ENCODE measurements at places on chromosomes 4 and X. TPM values are rescaled to one million over a fixed set of nuclear protein-coding genes. Genes with fewer than 3 reads are reported as not detected.

DNA sequence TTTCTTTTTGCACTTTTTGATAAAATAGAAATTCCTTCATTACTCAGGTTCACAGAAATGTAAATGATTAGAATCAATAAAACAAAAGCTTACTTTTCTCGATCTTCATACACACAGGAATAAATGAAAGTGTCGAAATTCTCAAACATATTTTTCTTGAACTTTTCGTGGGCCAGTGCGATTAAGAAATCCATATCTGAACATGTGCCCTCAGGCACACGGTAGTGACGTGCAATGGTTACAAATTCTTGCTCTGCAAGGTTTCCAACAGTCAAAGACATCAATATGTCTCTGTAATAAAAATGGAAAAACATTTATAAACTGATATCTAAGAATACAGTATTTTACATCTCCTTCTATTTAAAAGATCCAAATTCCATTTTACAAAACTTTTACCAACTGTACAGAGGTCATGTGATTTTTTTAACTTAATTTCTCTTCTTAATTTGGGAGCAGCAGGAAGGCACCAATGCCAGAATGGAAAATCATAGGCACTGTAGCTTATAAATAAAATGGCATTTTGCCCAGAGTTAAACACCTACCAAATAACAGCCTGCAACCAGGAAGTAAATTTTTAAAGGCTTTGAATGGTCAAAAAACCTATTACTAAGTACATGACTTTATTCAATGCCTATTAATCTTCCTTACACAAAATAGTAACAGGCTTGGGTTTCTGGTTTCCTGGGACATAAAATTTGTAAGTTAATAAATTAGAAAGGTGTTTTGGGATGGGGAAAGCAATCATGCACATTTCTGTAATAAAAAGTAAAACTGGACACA, 165.0 kb downstream of the EFHC2 start:
- DNase-seq = no peak

DNA sequence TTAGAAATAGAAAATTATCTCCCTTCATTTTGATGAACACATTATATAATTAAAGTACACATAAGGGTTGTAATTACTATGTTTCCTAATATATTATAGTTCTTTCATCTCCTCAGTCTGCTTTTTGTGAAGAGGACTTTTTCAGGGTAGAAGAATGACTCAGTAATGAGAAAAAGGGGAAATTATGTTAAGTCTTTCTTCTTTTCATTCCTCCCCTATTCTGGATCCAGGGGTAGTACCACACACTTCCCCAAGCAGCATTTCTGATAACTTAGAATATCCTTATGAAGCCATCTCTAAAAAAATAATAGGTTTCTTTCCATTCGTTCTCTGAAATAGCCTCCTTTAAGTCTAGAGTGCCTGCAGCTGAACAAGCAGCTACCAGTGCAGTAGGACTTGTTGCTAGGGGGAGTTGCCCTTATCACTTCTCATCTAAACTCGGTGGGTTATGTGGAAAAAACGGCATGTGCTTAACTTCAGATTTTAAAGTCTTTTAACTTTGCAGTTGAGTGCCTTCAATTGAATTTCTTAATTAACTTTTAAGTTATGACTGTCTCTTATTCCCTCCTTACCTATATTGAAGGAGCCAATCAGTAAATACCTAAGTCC, 184.8 kb downstream of the ARHGAP24 start:
- no peak for DNase-seq

GRCh38 chrX:29659911-29660310, 555.5 kb upstream of the MAGEB2 start:
- no peak for DNase-seq

DNA sequence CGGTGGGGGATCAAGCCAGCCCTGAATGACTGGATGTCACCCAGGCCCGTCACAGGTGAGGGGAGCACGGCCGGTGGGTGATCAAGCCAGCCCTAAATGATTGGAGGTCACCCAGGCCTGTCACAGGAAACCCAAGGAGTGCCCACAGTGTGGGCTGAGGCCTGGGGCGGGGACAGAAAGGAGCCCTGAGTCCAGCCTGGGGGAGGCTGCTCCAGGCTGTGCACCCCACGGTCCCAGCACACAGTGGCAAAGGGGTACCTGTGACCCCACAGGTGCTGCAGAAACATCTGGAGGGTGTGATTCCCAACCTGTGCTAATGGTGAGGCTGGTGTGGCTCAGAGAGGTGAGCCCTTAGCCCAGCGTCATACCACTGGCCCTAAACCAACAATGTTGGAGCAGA, 6.2 kb upstream of the CPLX1 start:
- DNase-seq = no peak

- DNase-seq = no peak
These were observed 18.2 kb downstream of the PTTG2 start for GRCh38 chr4:37978248-37978924.

- DNase-seq = no peak
These were observed 54.0 kb upstream of the MTM1 start for GRCh38 chrX:150514462-150514861.

DNA sequence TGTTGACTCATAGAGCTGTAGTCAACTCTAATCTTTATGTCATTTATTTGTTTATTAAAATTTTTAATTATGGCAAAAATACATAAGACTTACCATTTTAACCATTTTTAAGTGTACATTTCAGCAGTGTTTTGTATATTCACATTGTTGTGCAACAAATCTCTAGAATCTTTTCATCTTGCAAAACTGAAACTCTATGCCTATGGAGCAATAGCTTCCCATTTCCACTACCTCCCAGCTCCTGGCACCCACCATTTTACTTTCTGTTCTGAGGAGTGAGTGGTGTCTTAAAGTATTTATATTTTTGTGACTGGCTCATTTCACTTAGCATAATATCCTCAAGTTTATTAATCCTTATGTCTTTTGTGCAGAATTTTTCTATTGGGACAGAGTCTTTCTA, 181.0 kb downstream of the GPAT3 start:
- DNase-seq = no peak

DNA sequence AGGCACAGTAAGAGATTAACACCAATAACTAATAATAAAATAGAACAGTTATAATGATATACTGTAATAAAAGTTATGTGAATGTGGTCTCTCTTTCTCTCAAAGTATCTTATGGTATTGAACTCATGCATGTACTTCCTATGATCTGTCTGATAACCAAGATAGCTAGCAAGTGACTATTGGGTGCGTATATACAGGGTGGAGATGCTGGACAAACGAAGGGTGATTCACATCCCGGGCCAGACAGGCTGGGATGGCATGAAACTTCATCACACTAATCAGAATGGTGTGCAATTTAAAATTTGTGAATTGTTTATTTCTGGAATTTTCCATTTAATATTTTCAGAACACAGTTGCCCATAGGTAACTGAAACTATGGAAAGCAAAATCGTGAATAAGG, 96.8 kb downstream of the PHEX start:
- DNase-seq = no peak

GRCh38 chrX:19566359-19567222, 51.3 kb upstream of the MAP3K15 start:
- DNase-seq = no peak

- DNase-seq = no peak
These were observed 10.3 kb downstream of the HCFC1 start for GRCh38 chrX:153961292-153961691.

DNA sequence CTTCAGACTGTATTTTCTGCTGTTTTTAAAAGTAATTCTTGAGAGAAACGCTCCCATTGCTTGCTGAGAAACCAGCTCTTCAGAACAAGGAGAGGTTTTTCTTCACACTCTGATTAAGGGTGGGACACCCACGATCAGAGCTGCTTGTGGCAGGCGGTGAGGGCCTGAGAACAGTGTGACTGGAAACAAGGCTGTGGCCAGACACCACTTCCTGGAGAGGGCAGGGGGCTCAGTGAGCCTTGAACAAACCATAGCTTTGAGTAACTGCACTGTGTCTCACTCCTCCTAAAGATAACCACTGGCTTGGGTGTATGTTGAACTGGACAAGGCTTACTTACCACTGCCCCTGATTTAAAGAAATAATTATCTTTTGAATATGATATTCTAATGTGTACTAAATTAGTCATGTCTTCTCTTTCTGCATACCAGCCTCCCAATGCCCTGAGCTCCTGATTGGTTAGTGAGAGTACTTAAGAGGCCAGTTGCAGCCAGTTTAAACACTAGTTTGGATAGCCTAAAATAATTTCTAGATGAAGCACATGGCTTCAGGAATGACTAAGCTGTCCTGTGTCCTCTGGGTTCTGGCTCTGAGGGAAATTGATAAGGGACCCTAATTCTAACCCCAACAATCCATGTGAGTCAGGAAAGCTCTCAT, 3.7 kb upstream of the GPR82 start:
- no peak for DNase-seq

DNA sequence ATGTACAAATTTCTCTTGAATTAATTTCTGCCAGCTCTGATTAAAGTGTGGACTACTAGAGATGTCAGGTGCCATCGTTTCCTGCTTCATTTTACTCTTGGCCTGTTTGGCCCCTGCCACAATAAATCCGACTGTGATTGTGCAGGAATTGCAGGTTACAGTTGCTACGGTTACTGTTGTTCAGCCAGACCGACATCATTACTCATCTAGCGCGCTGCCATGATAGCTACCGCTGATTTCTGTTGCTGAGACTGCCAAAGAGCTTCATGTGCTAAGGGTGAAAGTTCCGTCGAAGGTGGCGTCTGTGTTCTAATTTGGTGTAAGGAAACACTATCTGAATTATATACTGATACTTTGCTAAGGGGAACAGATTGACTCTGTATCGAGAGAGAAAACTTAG, 22.1 kb downstream of the SLIT2 start:
- no peak for DNase-seq

GRCh38 chrX:120768254-120768653, 107.4 kb downstream of the CT47B1 start:
- no peak for DNase-seq

DNA sequence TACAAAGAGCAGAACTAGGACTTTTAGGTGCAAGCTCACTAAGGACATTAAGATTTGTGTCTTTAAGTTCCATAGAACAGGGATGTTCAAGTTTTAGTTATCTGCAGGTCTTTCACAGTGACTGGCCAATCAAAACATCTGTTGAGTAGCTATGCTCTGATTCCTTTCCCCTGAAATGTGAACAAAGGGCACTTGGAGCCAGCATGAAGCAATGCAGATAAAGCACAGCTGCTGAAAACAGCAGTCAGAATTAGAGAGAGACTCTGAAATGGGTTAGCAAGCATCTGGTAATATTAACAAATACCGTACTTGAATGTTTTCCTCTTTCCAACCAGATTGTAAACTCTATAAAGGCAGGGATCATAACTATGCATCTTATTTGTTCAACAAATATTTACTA, 276.9 kb downstream of the RAB28 start:
- DNase-seq = no peak

DNA sequence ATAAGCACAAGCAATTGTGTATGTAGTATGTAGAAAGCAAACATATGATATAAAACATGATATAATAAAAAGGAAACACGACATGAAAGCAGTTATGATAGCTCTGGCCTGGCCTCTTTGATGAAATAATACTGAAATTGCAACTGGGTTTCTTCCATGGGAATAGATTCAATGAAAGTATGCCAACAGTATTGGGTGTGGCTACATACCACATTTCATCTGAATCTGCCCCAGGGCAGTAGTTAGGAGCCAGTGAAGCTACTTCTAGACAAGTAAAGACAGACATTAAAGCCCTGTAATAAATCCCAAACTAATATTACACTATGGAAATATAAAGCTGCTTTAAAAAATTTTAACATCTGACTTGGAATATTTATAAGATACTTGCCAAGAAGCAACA, 207.3 kb downstream of the FBXW7 start:
- no peak for DNase-seq

DNA sequence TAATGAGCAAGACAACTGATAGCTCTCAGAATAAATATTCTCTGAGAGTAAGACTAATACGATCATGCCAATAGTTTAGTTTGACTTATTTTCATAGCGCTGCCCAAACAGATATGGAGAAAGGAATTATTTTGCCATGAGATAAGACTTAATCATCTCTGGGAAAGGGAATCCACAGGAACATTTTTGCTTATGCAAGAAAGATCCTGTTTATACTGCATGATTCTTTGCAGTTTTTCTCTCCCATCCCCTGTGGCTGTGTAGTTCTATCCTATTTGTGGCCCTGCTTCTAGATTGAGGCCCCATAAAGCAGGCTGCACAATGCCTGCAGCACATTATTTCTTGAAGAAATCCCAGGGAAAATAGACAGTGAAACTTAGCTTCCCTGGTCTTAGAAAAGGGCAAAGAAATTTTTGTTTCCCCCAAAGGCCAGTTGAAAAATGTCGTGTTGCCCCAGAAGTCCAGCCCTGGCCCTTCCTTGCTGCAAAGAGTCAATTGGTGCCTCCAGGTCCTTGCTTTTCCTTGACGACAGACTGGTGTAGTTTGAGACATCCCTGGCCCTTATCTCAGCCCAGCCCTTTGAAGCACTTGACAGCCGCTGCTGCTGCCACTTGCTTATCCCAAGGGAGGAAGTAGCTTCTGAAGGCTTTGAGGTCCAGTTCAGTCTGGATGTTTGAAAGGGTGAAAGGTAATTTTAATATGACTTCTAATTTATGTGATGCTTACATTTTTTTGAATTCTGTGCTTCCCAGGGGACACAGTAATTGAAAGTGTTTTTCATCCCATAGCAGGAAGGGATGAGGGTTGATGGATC, 45.0 kb upstream of the SH3RF1 start:
- DNase-seq = no peak

- DNase-seq = no peak
These were observed 794.8 kb upstream of the EPHA5 start for GRCh38 chr4:66465111-66465510.

- no peak for DNase-seq
These were observed 21.6 kb upstream of the PDZD4 start for GRCh38 chrX:153851981-153852380.

DNA sequence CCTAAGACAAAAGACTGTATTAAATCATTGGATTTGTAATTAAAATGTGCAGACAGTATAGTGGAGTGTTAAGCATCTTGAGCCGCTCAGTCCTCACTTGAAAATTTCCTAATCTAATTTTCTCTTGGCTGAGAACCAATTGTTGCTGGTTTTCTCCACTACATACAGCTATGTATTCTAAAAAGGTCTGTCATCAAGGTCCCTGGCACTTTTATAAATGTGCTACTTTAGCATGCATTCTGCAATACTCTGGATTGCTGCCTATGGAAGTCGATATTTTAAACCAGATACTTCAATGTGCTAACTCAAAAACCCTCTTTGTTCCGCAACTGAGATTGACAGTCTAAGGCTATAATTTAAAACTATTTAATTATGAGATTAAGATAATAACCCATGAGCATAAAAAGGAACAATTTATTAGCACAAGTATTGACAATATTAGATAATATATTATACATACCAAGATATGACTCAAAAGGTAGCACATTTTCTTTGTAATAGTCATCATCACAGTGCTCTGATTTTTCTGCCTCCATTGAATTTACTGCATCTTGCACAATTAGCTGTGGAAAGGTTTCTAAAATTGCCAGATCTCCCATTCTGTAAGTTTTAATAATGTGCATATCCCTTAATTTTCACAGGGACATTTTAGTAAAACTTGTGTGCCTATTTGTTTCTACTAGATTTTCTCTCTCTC, 815.1 kb downstream of the ADGRL3 start:
- no peak for DNase-seq

The SH2D1A gene
- 1.9 TPM for polyA plus RNA-seq

The UCP1 gene
- not detected for polyA plus RNA-seq

The ADH7 gene
- polyA plus RNA-seq = not detected

The PF4V1 gene
- not detected for polyA plus RNA-seq

The GLRA2 gene
- 0.22 TPM for polyA plus RNA-seq

The SOWAHB gene
- 0.39 TPM for polyA plus RNA-seq

The GPRASP3 gene
- polyA plus RNA-seq = 6.4 TPM
